ENCODE measurements at places on chromosomes 4 and X.
A peak's percentile ranks its signal among the peaks of the same experiment; 100 is the strongest.

- no peak for DNase-seq
Measured at GRCh38 chr4:54543088-54543795, 114.5 kb upstream of the KIT start.

- no peak for DNase-seq
Measured at GRCh38 chr4:67635331-67635730, 65.6 kb downstream of the UBA6 start.

- no peak for DNase-seq
Measured at GRCh38 chrX:129802863-129803262, 23.1 kb downstream of the SASH3 start.

GRCh38 chr4:136337216-136337615, 1195.1 kb downstream of the PCDH18 start:
- DNase-seq = no peak

DNA sequence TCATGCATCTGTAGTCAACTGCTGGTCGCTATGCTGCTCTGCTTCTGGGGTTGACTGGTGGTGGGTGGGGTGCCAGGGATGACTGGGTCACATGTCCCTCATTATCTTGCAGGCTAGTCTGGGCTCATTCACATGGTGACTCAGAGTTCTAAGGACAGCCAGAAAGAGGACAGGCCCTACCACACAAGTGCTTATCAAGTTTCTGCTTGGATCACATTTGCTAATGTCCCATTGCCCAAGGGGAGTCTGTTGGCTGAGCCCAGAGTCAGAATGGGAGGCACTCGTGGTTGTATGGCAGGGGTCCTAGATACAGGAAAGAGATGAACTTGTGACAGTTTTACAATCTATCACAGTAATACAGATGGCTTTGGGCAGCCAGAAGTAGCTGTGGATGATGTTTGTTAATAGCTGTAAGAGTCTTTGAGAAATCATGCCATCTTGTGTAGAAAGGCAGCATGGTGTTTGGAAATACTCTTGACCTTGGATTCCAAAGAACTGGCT, 221.3 kb downstream of the GPAT3 start:
- DNase-seq = no peak

- DNase-seq = no peak
Measured at GRCh38 chr4:52235552-52236201, 184.6 kb downstream of the SPATA18 start.

- no peak for DNase-seq
Measured at GRCh38 chrX:46551494-46552128, 6.4 kb upstream of the ZNF674 start.

DNA sequence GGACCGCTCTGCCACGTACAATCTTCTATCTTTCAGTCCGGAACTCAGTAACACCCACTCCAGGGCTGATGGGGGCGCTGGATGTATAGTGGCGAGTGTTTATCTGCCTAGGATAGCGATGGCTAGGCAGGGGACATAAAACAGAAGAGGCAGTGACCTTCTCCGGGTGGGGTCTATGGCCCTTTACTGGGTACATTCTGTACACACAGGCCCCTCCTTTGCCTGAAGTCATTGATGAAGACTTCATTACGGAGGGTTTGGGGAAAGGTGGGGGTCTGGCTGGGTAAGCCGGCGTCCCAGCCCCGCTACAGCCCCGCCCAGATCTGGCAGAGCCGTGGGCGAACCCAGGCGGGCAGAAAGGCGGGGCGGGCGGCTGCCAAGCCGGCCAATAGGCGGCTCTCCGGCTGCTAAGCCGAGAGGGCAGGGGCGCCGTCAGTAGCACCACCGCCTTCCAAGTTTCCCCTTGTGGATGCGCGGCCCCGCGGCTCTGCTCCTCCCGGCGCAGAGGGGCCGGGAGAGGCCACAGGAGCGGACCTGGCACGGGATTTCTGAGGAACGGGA, at the start of gene CHST7:
Gene CHST7 (plus strand): TSS at position 435 of the 561 bp plus-strand sequence. CDS start 167 bp downstream, outside the sequence.
- DNase-seq = peak; percentile 78

DNA sequence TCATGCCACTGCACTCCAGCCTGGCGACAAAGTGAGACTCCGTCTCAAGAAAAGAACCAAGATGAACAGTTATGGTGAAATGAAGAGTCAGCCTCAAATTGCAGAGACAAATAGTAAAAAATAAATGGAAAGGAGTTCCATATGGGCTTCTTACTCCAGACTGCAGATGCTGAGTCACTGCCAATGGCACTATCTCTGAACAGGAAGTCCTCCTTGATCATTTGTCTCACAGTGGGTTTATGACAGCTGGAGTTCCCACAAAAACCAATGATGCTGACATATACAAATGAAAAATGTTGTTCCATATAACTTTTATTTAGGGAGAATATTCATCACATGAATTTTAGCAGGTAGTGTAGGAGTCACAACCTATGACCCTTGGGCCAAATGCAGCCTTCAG, 631.6 kb downstream of the PCDH18 start:
- DNase-seq = no peak

DNA sequence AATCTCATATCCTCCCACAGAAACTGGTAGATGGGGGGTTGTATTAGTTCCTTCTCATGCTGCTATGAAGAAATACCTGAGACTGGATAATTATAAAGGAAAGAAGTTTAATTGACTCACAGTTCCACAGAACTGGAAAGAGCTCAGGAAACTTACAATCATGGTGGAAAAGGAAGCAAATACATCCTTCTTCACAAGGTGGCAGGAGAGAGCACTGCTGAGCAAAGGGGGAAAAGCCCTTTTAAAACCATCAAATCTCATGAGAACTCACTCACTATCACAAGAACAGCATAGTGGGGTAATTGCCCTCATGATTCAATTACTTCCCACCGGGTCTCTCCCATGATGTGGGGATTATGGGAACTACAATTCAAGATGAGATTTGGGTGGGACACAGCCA, 250.5 kb upstream of the GPRIN3 start:
- DNase-seq = peak; percentile 18

GRCh38 chr4:78242071-78242470, 184.9 kb downstream of the FRAS1 start:
- DNase-seq = no peak

DNA sequence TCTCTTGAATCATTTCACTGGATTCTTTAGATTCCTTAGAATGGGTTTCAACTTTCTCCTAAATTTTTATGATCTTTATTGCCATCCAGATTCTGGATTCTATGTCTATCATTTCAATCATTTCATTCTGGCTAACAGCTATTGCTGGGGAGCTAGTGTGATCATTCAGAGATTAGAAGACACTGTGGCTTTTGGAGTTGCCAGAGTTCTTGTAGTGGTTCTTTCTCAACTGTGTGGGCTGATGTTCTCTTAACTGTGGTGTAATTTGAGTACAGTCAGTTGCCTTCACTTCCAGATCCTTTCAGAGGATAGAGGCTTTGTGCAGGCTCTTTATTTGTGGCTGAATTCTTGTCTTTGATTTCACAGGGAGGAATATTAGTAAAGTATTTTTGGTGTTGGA, 12.1 kb upstream of the CSN2 start:
- DNase-seq = no peak

DNA sequence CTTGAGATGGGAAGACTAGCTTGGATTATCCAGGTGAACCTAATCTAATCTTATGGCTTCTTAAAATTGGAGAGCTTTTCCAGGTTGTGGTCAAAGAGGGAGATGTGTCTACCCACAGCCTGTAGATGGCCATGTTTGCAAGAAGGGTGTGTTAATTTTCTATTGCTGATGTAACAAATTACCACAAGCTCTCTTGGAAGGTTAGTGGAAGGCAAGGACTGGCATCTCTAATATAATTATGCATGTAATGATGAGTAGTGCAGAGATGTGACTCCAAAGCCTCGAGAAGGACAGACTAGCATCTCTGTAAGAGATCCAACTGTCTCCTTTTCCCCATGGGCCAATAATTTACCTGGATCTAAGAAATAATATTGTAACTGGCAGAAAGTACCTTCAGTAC, 3.2 kb upstream of the ADH1B start:
- no peak for DNase-seq

- DNase-seq = no peak
Measured at GRCh38 chrX:102558607-102559006, 40.7 kb upstream of the ARMCX5 start.

DNA sequence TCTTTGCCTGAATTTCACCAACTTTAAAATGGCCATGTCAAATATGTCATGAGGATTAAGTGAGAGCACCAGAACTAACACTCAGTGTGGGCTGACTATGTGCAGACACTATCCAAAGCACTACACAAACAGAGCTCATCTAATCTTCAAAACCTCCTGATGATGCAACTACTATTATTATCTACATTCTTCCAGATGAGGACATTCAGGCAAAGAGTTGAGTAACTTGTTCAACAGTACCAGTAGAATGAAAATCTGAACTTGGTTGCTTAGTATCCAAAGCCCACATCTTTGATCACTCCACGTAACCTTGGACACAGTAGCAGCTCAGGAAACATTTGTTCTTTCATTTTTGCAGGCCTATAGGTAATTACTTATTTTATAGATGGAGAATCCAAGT, 90.1 kb downstream of the ATP8A1 start:
- no peak for DNase-seq

DNA sequence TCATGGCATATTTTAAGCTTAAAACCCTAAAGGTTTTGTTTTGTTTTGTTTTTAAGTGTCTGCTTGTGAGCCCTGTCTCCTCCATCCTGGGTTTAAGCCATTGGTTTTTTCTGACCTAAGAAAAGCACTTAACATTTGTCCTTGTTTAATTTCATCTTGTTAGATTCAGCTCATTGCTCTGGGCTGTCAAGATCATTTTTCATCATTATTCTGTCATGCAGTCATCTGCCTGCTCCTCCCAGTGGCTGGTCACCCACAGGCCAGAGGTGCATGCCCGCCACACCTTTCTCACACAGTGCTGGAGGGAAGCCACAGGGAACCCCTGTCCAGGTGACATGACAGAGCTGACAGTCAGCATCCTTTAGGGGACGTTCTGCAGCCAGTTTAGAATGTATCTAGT, 11.7 kb upstream of the REELD1 start:
- DNase-seq = no peak

DNA sequence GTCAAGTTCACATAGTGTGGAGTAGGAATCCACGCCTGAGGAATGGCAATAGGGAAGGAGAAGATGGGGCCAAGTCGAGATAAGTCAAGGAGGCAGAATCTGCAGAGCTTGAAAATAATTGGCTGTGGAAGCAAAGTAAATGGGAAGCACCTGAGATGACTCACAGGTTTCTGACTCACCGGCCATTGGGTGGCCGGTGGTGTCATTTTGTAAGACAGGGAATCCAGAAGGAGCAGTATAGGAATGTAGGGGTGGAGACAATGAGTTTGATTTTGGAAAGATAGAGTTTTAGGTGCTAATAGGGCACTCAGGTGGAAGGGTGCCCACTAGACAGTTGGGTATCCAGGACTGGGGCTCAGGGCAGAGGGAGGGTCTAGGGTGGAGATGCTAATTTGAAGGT, 201.0 kb upstream of the MAMLD1 start:
- no peak for DNase-seq

- no peak for DNase-seq
Measured at GRCh38 chr4:21195682-21196081, 495.4 kb downstream of the PACRGL start.

GRCh38 chrX:1511829-1512228, 25.2 kb downstream of the P2RY8 start:
- no peak for DNase-seq

- DNase-seq = no peak
Measured at GRCh38 chr4:147740176-147740575, 8.3 kb downstream of the ARHGAP10 start.

DNA sequence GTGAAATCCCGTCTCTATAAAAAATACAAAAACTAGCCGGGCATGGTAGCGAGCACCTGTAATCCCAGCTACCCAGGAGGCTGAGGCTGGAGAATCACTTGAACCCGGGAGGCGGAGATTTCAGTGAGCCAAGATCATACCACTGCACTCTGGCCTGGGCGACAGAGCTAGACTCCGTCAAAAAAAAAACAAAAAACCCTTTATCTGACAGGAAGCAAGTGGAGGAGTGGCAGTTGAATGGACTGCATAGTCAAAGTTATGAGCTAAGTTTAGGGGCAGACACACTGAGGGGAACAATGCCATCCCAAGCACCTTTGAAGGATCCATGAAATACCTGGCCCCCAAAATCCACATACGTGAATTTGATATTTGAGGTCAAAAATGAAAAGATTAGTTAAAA, 7.5 kb upstream of the HPGDS start:
- no peak for DNase-seq

GRCh38 chr4:81471588-81472280, at the start of gene RASGEF1B:
TSS of gene RASGEF1B (minus strand) at chr4:81471907. CDS start at chr4:81459508, 12,399 bp downstream.
- peak; percentile 95 for DNase-seq

DNA sequence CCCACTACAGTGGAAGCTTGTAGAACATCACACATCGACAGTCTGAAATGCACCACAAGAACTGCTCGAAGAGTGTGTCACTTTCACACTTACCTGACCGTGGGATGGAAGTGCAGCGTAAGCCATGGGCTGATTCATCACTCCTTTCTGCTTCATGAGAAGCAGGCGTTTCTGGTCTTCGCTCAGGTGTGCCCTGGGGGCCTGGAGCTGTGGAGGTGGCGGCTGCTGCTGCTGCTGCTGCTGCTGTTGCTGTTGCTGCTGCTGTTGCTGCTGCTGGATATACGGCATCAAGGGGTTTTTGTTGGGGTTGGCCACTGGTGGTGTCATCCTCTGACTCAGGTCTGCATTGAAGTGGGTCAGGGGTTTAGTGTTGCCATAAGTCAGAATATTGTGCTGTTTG, 223.6 kb downstream of the MGST2 start:
- DNase-seq = no peak

- no peak for DNase-seq
Measured at GRCh38 chr4:42123071-42123644, 29.3 kb downstream of the BEND4 start.

DNA sequence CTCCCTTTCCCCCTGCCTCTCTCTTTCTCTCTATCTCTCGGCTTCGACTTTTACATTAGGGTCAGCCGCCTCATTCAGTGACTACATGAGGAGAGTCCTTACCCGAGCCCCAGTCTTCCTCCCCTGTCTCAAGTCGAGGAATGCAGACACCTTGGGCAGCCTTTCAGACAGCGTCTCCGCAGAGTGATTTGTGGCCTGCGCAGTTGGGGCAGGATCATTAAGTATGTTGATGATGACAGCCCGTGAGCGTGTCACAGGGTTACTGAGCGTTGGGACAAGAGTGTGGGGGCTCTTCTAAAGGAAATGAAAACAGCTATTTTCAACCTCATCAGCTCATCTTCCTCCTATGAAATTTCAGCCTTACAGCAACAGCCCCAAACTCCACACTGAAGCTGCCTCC, 312.1 kb upstream of the GATB start:
- no peak for DNase-seq

DNA sequence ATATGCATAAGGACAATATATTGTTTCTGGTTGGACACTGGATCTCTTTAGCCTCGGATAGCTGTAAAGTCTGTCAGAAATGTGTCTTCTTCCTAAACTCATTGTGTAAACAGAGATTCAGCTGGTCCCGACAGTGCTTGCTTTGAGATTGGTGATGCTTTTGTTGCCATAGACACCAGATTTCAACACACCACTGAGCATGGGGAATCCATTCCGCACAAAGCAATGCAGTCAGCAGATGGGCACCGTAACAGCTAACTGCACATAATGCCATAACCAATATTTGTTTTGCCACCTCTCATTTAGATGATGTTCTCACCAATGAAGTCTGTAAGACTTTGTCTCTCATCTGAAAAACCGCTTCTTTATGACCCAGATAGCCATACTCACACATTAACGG, 33.3 kb upstream of the FAM47C start:
- no peak for DNase-seq

All from NAMALWA (cell line).